Panc1 (cell line): ENCODE measurements at places on chromosomes 5 and 9.

DNA sequence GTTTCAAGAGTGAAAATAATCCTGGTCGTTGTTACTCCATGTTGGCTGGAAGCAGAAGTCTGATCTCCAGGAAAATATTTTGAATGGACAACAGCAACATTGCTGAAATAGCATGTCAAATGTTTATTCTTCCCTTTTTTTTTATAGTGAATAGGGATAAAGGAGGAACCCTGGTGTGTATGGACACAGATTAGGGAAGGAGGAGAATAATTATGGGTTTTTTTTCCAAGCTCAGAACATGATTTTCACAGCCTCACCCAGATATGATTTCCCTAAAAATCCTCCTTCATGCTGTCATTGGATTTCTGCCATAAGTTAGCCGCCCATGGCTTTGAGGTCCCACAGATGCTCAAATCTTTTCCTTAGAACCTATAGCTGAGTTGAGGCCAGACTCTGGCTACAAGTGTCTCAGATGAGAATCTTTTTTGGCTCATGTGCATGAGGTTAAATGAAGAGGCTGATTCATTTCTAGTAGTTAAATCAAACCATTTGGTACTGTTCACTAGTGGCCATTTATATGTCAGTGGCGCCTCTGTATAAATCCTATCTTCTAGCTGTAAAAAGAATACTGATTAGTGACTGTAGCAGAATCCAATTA lies 65.5 kb upstream of the LIFR start:
- DNase-seq, result no peak

DNA sequence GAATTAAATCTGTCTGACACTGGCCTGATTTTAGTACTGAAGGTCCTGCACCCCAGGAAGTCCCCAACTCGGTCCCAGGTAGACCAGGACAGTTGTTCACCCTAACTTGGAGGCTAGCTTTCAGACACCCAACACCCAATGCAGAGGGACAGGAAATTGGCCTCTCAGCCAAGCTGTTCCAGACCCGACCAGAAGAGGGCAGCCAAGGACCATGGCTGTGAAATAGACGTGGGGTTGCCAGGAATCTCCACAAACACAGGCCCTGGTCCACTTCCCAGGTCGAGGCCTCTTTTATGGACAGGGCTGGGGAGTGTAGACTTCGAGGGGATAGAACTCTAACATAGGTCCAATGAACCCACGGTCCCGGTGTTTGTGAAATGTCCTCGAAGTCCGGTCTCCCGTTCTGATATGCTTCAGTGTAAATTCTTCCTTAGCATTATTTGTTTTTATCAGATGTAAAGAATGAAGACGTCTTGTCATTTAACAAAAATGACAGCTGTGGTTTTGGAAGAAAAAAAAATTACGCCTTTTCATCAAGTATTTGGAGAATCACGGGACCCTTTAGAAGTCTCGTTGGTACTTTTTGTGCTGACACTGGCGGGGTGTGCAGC lies 260.3 kb upstream of the ADAMTS16 start:
- DNase-seq, result peak; percentile 66

GRCh38 chr9:20070336-20070735 lies 281.5 kb upstream of the SLC24A2 start:
- no peak for DNase-seq

DNA sequence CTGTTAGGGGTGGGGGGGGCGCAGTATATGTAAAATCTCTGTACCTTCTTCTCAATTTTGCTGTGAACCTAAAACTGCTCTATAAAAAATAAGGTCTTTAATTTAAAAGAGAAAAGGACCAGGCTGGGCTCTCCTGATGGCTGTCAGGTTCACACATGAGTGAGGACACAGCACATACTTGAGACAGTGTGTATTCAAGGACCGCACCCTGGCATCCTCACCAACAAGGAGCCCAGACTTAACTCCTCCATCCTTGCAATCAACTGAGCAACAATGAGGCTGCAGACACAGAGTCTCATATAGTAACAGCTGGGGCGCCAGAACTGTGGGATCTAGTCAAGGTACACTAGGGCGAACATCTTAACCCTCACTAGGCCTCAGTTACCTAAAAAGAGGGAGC lies 9.8 kb downstream of the TNIP1 start:
- no peak for DNase-seq

GRCh38 chr5:172943283-172943841 lies 15.9 kb upstream of the RPL26L1 start:
- DNase-seq, result no peak

GRCh38 chr5:10536931-10537579 lies 26.8 kb upstream of the ANKRD33B start:
- DNase-seq, result no peak

DNA sequence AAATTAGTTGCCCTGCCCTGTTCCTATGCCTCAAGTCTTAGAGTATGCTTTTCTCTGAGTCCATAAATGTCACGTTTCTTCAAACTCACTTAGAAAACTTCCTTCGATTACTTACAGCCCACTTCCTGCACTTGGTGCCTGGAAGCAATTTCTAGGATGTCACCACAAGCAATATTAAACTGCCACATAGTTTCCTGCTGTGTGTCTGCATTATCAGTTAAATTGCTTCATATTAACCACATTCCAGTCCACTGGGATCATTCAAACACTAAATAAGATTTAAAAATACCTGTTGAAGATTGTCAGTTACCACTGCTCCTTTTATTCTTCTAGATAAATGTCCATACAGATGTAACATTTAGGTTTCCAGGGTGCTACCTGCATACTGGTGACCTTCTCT lies 4.1 kb downstream of the DENND1A start:
- no peak for DNase-seq

- no peak for DNase-seq
Observed at GRCh38 chr5:131148835-131149234, 16.2 kb downstream of the HINT1 start.

- no peak for DNase-seq
Observed at GRCh38 chr5:138148811-138149210, 9.6 kb upstream of the NME5 start.

GRCh38 chr9:95876595-95876994 lies 1.1 kb downstream of the ERCC6L2 start:
- no peak for DNase-seq

- DNase-seq, result no peak
Observed at GRCh38 chr5:127417528-127417927, 99.9 kb upstream of the PRRC1 start.

DNA sequence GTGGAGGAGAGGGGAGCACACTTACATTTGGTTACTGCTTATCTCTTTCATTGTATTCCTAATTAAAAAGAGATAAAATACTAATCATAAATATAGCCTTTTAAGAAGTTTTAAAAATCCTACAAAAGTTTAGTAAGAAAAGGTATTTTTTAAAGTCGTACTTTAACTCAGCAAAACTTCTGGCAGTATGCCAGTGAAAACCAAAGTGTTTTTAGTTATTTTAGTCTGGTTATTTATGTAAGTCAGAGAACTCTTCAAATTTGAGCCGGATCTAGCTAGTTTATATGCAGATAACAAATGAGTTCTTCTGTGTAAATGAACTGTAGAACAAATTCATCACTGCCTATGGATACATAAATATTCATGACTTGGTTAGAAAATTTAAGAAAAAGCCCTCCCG lies 36.5 kb upstream of the ANKDD1B start:
- no peak for DNase-seq
